ENCODE measurements at places on chromosomes 1 and 21.

DNA sequence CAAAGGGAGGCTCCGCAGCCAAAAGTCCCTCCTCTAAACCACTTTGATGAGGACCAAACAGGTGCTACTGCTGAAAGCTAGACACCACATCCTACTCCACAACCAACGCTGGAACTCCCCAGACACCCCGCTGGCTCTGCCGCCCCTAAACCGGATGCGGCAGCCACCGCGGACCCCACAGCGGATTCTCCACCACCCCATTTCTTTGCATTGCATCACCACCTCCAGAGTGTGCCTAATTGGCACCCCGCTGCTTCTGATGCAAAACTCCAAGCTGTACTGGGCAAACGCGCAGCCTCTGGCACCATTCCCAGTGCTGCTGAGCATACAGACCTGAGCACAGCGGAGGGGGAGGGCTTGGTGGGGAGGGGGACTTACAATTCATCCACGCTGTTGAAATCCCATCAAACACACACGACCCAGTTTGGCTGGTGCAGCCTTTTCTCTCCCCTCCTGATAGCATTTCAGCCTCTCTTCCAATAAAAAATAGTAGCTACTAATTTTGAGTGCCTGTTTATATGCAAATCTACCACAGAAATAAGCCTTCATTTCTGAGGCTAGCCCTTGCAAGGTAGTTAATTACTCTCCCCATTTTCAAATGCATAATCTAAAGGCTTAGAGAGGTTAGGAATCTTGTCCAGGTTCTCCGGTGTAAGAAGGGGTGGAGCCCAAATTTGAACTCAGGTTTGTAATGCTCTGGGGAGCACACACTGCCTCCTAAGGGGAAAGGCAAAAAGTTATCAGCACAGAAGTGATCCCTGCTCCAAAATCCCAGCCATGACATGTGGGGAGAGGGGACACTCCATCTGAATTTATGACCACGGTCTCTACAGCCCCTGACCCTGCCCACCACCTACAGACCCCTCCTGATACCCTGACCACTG is 12.2 kb upstream of the RGS16 start:
- DNase-seq, result peak; percentile 80

DNA sequence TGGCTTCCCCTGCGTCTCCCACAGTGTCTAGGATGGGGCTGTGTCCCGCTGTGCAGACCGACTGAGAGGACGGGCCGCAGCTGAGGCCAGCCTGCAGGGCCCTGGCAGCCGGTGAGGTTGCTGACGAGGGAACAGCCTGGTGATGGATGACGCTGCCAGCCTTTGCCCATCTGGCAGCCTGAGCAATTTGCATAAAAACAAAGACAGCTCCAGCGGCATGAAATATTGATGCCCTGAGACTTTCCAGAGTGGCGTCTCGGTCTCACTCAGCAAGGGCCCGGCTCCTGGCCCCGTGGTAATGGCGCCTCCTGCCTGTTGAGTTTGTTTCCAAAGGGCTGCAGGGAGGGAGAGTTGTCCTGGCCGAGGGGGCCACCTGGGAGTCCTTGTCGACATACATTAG is 19.1 kb upstream of the KCNA10 start:
- DNase-seq, result no peak

GRCh38 chr1:177789956-177790355 is 179.9 kb downstream of the SEC16B start:
- DNase-seq, result no peak

- no peak for DNase-seq
Observed at GRCh38 chr1:104874044-104874443, 1124.3 kb downstream of the AMY1C start.

DNA sequence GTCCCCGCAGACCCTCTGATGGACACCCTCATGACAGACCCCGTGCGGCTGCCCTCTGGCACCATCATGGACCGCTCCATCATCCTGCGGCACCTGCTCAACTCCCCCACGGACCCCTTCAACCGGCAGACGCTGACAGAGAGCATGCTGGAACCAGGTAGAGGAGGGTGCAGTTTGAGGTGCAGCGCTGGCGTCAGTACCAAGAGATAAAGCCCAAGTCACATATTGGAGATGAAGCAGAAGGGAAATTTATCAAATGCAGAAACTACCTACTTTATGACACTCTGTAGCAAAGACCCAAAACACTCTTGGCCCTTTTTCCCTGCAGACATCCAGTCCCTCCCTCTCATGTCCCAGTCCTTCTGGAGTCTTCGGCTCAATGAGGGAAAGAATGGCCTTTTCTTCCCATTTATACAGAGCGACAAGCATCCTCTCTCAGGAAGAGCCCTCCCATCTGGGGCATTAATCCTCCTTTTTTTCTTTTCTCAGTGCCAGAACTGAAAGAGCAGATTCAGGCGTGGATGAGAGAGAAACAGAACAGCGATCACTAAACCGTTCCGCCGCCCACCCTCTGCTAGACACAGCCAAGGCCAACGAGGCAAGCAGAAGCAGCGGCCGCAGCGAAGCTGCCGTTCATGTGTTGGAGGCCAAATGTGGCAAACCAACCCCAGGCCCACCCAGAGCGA is 30.8 kb upstream of the KIF1B start:
- no peak for DNase-seq

GRCh38 chr21:35850542-35851103 is 209.7 kb downstream of the SETD4 start:
- DNase-seq, result no peak

DNA sequence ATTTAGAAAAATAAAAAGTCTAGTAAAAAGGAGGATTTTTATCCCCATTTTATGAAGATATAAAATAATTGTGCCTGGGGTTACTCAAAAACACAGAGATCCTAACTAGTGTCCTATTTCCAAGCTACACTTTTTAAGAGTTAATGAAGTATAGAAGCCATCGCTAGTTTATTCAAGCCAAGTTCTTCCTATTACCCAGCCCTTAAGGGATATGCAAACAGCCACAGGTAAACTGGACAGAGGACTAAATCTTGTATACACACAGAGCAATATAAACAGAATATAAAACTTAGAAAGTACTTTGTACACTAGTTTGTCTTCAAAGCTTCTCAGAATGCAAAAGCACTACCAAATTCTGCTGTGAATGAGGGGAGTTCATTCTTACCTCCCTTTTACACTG is 111.1 kb downstream of the RERE start:
- no peak for DNase-seq

- no peak for DNase-seq
Observed at GRCh38 chr1:166960858-166961474, 14.4 kb downstream of the ILDR2 start.

- no peak for DNase-seq
Observed at GRCh38 chr1:211344152-211344618, 17.6 kb downstream of the TRAF5 start.

DNA sequence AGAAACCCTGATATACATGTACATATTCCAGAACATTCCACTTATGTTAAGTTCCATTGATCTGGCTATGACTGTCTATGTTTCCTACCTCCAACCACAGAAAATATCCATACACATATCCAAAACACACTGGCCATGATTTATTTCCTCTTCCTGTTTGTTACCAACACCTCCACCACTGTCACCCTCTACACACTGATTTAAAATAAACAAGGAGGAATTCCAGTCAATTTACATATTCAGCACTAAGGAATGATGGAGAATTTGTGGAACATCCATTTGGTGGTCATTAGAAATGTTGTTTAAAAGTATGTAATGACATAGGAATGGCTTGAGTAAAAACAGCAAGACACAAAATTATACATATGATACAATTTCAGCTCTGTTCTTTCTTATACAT is 5.5 kb upstream of the STX6 start:
- no peak for DNase-seq

- no peak for DNase-seq
Observed at GRCh38 chr1:153648000-153648643, 10.4 kb upstream of the SNAPIN start.

DNA sequence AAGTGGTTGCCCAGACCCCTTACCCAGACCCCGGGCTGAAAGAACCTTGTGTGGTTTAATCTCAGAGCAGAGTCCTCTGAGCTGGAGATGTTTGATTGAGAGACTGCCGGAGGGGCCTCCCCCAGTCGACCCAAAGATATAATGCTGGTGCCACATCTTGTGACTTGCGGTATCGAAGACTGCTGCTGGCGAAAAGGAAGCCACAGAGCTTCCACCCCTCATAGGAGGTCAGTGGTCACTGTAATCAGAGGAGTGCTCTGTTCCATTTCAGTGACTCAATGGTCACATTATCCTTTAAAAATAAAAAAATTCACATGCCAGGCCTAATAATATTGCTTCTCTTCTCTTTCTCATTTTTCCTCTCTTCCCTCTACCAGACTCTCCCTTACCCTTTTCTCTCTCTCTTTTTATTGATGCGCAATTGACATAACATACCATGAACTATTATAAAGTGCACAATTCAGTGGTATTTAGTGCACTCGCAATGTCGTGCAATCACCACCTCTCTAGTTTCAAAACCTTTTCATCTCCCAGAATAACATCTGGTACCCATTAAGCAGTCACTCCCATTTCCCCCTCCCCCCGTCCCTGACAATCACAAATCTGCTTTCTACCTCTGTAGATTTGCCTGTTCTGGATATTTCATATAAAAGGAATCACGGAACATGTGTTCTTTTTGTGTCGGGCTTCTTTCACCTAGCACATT is 52.6 kb upstream of the LYST start:
- no peak for DNase-seq

DNA sequence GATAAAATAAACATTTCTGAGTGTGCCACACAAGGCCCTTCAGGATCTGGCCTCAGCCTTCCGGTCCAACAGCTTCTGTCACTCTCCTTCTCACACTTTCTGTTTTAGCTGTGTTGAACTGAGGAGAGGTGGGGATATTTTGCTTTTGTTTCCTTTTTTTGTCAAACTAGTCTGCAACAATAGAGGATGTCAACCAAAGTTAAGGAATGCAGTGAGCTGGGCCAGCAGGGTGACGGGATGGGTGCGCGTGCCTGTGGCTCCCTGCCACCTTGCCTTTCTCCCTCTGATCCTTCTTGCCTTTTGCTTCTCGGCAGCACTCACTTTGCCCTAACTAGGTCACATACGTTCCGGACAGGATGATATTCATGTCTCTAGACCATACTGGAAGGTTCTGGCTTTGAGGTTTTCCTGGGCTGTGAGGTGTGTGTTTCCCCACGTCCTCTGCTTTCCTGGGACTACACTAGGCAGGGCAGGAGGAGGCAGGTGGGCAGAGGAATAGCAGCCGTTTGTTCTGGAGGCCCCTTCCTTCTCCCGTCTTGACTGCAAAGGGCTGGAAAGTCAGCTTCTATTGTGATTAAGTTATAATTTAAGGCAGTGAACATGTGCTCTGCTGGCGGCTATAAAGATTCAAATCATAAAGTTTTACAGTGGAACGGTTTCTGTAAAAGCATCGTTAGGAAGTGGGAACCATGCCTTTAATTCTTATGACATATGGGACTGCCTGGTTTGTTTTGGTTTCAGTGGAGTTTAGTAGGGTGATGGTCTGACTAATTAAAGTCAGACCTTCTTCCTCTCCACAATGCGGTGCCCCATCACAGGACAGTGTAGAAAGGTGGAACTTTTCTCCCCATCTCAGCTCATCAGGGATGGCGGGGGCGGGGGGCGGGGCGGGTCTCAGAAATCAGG is 67.8 kb downstream of the RNF220 start:
- no peak for DNase-seq

GRCh38 chr1:85838238-85838637 is 130.0 kb upstream of the ZNHIT6 start:
- no peak for DNase-seq

GRCh38 chr1:234967121-234967520 is 161.5 kb downstream of the TOMM20 start:
- no peak for DNase-seq

DNA sequence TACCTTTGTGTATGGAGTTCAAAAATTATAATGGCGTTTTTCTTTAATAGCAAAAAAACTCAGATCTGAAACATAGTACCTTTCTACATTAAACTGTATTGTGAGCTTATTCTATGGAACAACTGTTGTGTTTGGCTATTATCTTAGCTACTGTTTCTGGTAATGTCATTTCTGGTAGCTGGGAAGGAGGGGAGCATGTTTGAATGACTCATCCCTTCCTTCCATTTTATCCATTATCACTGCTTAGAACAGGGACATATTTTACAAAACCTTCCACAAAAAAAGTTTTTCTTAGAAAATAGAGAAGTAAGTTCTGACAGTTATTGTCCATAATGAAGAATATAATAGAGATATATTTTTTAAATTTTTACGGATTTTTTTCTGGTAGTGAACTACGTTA is 128.3 kb downstream of the NRDC start:
- DNase-seq, result no peak

- no peak for DNase-seq
Observed at GRCh38 chr1:2233468-2233867, 5.3 kb downstream of the SKI start.

- DNase-seq, result no peak
Observed at GRCh38 chr1:216640100-216640499, 83.1 kb downstream of the ESRRG start.

- no peak for DNase-seq
Observed at GRCh38 chr1:92167151-92167550, 50.6 kb upstream of the C1orf146 start.

- DNase-seq, result no peak
Observed at GRCh38 chr21:34865400-34866241, 183.5 kb downstream of the RUNX1 start.

- no peak for DNase-seq
Observed at GRCh38 chr1:177859572-177859971, 110.3 kb downstream of the SEC16B start.

GRCh38 chr1:110749960-110750359 is 75.2 kb upstream of the KCNA3 start:
- no peak for DNase-seq

DNA sequence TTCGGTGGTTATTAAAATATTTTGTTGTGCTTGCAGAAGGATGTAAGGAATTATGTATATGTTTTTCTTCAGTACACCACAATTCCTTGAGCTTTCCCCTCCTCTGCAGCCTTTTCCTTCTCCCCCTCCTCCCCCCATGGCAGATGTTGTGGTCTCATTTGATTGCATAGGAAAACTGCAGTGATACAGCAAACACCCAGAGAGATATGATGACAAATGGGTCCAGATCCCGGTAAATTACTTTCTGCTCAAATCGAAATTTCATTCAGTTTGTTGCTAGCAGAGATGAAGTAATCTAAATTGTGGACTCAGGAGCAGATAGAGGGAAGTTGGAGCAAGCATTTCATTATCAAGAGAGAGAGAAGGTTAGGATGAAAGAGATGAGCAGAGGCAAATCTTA is 9.9 kb downstream of the LMO4 start:
- no peak for DNase-seq

DNA sequence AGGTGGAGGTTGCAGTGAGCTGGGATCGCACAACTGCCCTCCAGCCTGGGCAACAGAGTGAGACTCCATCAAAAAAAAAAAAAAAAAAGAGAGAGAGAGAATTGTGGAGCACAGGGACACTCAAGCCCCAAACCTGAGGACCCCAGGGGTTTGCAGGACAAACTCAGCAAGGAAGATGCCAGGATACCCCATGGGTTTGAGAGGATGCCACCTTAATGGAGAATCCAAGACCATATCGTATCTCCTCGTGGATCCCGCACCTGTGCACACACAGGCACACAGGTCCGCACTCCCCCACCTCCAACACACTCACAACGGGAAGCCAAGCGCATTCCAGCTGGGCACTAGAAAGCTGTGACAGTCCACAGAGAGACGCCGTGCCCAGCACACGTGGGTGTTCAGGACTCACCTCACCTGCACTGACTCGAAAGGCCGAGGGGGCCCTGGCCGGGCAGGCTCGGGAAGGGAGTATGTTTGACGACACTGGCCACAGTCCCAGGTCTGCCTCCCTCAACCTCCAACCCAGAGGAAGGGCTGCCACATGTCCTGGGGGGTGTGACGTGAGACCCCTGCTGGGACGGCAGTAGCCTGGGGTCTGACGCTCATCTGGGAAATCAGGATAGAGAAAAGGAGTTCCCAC is 11.1 kb downstream of the CHD5 start:
- DNase-seq, result no peak

- no peak for DNase-seq
Observed at GRCh38 chr1:93061895-93062792, 16.9 kb upstream of the MTF2 start.

Data from left forelimb (tissue), 1 donor.